CD4-positive, alpha-beta T cell treated with Interleukin-6 at 100 ng/mL for 8 hours (primary cell): ENCODE measurements at places on chromosomes 5 and 9.

- no peak for DNase-seq
Observed at GRCh38 chr5:124342584-124342983, 403.9 kb downstream of the ZNF608 start.

- no peak for DNase-seq
Observed at GRCh38 chr5:149802008-149802680, 72.0 kb downstream of the PPARGC1B start.

DNA sequence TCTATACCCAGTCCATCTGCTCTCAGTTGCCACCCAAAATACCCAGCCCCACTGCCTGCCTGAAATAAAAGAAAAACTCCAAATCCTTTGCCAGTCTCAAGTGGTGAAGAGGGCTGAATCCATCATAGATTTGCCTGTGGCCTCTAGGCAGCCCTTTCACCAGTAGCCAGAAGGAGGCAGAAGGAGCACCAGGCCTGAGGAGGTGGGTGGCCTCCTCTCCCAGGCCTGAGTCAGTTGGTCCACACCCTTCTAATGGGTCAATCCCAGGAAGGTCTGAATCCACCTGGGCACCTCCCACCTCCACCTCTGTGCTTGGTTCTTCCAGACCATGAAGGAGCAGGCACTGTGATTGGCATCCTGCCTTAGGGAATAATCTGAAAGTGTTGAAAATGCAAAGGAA is 97.0 kb downstream of the DAPK1 start:
- no peak for DNase-seq

- DNase-seq, result peak; percentile 50
Observed at GRCh38 chr5:58891086-58891970, 308.5 kb downstream of the RAB3C start.

DNA sequence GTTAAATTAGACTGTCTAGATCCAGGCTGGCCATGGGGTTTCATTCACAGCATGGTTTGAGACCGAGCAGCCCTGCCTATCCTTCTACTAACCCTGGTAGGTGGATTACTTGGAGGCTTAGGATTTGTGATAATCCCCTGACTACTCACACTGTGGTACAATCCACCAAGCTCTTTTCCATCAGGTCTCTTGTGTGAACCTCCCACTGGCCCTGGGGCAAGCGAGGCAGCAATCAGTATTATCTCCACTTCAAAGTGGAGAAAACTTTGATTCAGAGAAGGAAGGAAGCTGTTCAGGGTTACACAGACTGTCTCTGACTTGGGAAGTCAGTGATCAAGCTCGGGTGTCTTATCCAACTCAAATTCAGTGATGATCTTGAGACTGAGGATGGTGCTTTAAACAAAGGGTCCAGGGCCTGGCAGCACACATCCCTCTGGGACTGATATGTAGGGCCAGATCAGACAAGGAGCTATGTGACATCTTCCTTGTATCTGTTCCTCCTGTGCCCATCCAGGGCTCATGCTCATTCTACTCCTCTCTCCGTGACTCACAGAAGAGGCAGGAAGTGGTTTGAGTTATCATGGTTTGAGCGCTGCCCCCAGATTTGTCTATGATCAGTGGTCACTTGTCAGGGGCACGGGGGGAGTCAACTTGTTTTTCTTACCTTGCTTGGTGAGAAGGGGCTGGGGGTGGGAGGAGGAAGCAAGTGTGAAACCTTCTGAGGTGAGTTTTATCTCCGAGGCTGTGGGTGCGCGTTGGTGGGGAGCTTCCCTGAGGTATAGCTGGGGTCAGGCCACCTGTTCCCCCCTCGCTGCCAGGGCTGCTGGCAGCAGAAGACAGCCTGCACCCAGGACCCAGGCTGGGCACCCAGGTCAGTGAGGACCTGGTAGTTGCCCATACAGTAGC is 48.6 kb downstream of the RGS3 start:
- peak; percentile 65 for DNase-seq

DNA sequence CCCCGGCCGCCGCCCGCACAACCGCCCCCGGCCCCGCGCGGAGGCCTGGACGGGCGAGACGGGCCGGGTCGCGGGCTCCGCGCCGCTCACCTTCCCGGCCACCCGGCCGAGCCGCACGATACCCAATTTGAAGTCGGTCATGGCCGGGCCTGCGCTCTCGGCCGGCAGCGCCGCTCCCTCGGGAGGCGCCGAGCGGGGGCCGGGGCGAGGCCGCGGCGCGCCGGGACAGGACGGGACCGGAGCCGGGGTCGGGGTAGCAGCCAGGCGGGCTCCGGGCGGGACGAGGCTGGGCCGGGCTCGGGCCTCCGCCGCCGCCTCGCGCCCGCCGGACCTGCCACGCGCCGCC is 216 bp downstream of the ZMYND19 start:
- DNase-seq, result no peak

DNA sequence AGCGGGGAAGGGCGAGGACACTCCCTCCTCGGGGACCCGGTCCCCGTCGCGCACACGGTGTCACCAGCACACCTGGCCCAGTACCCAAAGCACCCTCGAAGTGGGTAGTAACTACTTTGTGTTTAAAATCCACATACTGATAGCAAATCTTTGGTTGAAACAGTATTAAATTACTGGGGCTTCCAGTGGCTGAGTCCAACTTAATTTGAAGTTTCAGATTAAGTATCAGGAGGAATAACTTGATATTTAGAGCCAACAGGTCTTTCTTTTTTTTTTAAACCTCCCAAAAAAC is 615 bp downstream of the ATG10 start:
- DNase-seq, result no peak

DNA sequence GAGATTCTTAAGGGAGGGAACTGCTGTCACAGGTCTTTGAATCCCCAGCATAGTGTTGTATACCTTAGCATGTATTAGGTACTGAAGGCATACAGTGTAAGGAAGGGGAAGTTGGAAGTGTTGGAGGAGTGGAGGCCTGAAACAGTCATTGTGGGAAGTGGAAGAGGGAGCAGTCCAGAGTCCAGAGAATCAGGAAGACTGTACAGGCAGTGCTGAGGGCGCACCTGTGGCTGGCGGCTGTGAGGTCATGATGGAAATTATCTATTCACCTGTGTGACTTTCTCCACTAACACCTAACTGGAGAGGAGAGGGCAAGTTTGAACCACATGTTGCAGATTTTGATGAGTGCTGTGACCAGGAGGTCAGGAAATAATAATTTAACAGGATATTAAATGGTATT is 119.7 kb upstream of the NIPBL start:
- DNase-seq, result no peak

DNA sequence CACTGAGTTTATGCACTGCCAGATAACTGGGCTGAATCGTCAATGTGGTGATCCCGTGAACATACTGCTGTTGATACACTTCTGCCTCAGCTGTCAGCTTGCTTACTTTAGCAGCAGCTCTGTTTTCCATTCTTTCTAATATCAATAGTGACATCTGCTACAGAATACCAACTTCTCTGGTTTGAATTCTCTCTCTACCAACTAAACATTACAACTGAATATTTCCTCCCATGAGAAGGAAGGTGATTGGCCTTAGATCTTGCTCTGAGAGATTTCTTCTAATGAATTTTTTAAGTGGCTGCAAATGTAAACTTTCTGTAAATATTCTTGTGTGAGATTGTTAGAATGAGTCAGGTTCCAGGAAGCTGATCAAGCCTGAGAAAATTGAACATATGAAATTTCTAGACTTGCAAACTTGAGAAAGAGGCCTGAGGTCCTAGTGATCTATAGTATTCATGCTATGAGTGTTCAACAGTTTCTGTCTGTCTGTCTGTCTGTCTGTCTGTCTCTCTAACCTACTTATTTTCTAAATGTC is 205.5 kb upstream of the CDKN2B start:
- DNase-seq, result no peak

DNA sequence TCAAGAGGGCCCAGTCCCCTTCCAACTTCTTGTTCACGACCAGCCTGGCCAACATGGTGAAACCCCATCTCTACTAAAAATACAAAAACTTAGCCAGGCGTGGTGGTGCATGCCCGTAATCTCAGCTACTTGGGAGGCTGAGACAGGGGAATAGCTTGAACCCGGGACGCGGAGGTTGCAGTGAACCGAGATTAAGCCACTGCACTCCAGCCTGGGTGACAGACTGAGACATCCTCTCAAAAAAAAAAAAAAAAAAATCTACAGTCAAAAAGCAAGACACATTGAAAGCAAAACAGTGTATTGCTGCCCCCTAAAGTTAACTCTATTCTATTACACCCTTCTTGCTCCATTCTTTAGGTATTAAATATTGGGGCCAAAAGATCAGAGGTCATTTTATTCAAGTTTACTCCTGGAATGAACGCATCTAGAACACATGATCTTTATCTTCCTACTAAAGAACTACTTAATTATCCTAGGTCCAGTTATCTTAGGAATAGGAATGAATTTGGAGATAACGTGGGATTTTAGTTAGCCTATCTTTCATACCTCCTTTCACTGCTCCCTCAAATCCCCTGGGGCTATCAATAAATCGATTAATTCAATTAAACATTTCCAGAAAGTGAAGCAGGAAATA is 2.4 kb downstream of the ATG12 start:
- peak; percentile 63 for DNase-seq

- DNase-seq, result no peak
Observed at GRCh38 chr9:35568196-35568595, 36.9 kb upstream of the TESK1 start.

- DNase-seq, result no peak
Observed at GRCh38 chr9:125970340-125970739, 223.2 kb downstream of the PBX3 start.

DNA sequence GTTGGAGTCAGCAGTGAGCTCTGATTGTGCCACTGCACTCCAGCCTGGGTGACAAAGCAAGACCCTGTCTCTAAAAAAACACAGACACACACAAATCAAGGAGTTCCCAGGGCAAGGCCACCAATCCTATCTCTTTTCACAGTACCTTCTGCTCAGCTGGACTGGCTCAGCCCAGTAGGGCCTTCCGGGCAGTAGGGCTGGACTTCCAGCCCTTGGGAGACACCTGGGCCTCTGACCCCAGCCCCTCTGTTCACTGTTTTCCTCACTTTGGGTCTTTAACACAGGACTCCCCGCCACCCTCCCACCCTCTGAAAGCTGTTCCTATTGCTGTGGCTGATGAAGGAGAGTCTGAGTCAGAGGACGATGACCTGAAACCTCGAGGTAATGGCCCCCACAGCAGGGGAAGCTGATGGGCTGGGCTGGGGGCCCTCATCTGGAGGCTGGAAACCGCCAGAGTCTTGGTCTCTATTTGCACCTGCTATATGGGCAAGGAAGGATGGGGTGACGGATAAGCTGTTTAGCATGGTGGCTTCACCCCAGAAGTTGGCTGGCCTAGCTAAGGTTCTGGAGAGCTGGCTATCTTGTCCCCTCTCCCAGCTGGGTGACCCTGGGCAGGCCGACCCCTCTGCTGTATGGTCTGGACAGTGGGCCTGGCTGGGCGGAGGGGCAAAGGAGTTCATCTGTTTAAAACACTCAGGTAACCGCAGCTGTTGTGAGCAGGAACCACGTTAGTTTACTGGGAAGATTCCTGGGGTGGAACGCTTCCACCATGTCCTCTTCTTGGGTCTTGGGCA is 25.6 kb downstream of the USP20 start:
- DNase-seq, result no peak
